Uterus (tissue), 4 donors: ENCODE measurements at places on chromosomes 12 and 14. TPM values are rescaled to one million over a fixed set of nuclear protein-coding genes. Genes with fewer than 3 reads are reported as not detected.

Gene CD9
- 233 TPM for total RNA-seq

Gene SELPLG
- total RNA-seq, result 6.5 TPM

Gene WNK1
- 96.6 TPM for total RNA-seq

Gene PRPH
- 5.6 TPM for total RNA-seq

Gene INF2
- total RNA-seq, result 79.4 TPM

Gene SERPINA3
- 109 TPM for total RNA-seq

Gene SLC10A1
- total RNA-seq, result not detected

Gene TC2N
- total RNA-seq, result 28.6 TPM

Gene TBK1
- total RNA-seq, result 37.5 TPM

Gene C14orf39
- total RNA-seq, result 0.69 TPM

Gene IGFBP6
- 48.7 TPM for total RNA-seq

Gene MUCL1
- not detected for total RNA-seq

Gene RNASE1
- 299 TPM for total RNA-seq

Gene PTPN6
- total RNA-seq, result 11.1 TPM

Gene NTF3
- not detected for total RNA-seq

Gene PRH1
- total RNA-seq, result 36.5 TPM

Gene PRPF40B
- 24.0 TPM for total RNA-seq

Gene OVCH1
- not detected for total RNA-seq

Gene TAS2R31
- total RNA-seq, result 0.59 TPM

Gene RIMKLB
- total RNA-seq, result 25.6 TPM

Gene TMEM233
- total RNA-seq, result 0.21 TPM

Gene AMHR2
- total RNA-seq, result 12.4 TPM

Gene TSPAN8
- total RNA-seq, result 16.3 TPM

Gene VSX2
- total RNA-seq, result not detected

Gene TAS2R9
- 0.28 TPM for total RNA-seq

Gene AJUBA
- 6.8 TPM for total RNA-seq

Gene OASL
- total RNA-seq, result not detected

Gene P3H3
- 71.5 TPM for total RNA-seq

Gene AICDA
- total RNA-seq, result not detected

Gene IAPP
- total RNA-seq, result not detected

Gene OR6C1
- not detected for total RNA-seq

Gene FGF6
- not detected for total RNA-seq

Gene AQP2
- not detected for total RNA-seq

Gene EAPP
- 58.9 TPM for total RNA-seq
